ENCODE measurements at places on chromosomes 5 and 9. TPM values are rescaled to one million over a fixed set of nuclear protein-coding genes. Genes with fewer than 3 reads are reported as not detected.

The PAEP gene
- not detected for total RNA-seq

The CMYA5 gene
- total RNA-seq: 4.9 TPM

The SLC31A2 gene
- total RNA-seq: 27.7 TPM

The SLC25A2 gene
- total RNA-seq: 0.39 TPM

The CARTPT gene
- total RNA-seq: 5.0 TPM

The SPATA31A6 gene
- not detected for total RNA-seq

GRCh38 chr5:153517241-153517611 lies 26.8 kb downstream of the GRIA1 start:
- no peak for DNase-seq

DNA sequence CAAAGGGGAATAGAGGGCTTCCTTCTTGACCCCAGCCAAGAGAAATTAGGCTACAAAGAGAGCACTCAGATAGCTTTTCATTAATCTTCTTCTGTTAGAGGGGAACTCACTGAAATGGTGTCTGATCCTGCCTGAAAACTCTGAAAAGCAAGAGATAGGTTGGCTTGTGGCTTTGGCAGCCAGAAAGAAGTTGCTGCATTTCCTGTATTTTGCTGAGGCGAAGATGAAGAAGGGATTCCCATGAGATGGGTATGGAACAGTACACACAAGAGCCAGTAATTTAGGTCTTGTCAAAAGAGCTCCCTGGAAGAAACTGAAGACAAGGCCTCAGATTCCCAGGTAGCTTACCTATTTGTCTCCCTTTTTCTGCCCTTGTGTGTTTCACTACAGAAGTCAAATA lies 120.9 kb upstream of the TARS1 start:
- DNase-seq: no peak

- no peak for DNase-seq
Observed at GRCh38 chr5:112584781-112585180, 152.9 kb upstream of the APC start.

- no peak for DNase-seq
Observed at GRCh38 chr9:138097501-138097991, 220.0 kb downstream of the CACNA1B start.

DNA sequence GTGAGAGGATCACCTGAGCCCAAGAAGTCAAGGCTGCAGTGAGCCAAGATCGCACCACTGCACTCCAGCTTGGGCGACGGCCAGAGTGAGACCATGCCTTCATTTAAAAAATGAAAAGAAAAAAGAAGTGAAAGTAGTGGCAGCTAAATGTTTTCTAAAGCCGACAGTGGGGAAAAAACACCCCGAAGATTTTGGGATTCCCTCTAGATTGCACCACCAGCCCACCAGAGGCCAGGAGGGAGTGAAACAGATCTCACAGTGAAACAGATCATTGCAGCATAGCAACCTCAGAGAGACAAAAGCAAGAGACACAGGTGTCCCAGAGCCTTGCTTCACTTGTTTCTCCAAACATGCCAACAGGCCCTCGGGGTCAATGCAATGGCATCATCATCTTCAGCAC lies 156.8 kb downstream of the PAX5 start:
- DNase-seq: no peak

- DNase-seq: no peak
Observed at GRCh38 chr5:134889335-134889734, 15.2 kb downstream of the TXNDC15 start.

GRCh38 chr9:86257391-86257790 lies 2.1 kb downstream of the C9orf153 start:
- peak; percentile 89 for DNase-seq

DNA sequence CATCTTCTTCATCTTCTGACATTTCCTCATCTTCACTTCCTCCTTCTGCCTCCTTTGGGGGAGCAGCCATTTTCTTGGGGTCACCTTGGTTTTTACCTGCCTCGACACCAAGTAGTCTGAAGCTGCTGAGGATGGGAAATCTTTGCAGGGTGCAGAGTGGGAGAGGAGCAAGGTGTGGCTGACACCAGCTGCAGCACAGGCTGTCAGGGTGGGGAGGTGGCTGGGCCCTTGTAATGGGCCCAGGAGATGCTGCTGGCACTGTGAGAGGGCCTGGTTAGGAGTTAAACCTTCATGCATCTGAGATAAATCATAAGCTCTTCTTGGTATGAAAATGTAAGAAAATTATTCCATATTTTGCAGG lies 7.7 kb downstream of the RABL6 start:
- no peak for DNase-seq

GRCh38 chr9:125343518-125344275 lies 82.1 kb downstream of the GAPVD1 start:
- no peak for DNase-seq

DNA sequence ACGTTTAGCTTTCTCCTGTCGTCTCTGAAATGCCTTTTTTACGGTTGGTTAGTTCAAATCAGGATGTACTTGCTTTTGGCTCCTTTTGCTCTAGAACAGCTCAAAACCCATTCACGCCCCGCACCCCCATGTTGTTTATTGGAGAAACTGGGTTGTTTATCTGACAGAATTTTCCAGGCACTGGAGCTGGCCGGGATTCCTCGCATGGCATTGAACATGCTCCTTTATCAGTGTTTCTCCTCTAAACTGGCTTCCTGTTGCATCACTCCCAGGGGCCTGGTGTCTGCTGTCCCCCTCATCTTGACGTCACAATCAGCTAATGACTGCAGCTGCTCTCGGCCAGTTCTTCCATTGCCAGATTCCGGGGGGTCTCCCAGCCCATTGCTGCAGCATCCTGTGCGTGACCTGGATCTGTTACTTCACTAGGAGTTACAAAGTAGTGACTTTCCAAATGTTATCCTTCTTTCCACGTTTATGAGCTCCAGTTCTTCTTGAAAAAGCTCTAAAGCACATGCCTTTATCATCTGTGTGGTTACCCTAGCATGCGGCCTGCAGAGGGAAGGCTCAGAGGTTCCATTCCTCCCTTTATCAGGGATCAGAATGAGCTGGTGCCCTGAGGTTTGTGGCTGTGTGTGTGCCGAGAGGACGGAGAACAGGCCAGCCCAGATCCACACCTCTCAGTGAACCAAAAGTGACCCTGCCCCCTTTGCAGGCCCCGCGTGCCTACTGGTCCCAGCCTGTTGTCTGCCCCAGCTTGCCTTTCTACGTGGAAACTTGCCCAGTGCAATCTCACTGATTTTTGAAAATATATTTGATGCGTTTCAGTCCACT lies 27.5 kb downstream of the FAM163B start:
- no peak for DNase-seq

GRCh38 chr5:77180167-77181081 lies 30.1 kb upstream of the PDE8B start:
- no peak for DNase-seq

GRCh38 chr9:114738581-114739316 lies 56.8 kb upstream of the TEX48 start:
- no peak for DNase-seq

GRCh38 chr9:35229066-35229778 lies 67.4 kb downstream of the UNC13B start:
- DNase-seq: no peak

DNA sequence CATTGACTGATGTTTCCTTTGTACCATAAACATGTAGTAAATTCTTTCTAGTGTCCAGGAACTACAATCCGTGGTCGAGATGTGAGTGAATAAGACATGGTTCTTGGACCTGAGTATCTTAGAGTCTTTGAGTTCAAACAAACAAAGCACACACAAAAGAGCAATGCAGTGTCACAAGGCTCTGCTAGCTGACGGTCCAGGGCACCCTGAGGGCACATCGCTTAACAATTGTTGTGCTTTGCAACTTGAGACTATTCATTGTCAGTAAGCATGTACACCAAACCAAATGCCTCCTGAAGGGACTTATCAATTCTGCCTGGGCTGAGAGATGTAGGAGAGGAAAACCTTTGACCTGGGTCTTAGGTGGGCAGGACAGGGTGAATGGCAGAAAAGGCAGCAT lies 84.8 kb downstream of the CAMK4 start:
- DNase-seq: no peak
